ENCODE measurements at places on chromosomes 1 and 21.

- DNase-seq = no peak
These were observed 10.2 kb upstream of the TOMM20 start for GRCh38 chr1:235138821-235139220.

DNA sequence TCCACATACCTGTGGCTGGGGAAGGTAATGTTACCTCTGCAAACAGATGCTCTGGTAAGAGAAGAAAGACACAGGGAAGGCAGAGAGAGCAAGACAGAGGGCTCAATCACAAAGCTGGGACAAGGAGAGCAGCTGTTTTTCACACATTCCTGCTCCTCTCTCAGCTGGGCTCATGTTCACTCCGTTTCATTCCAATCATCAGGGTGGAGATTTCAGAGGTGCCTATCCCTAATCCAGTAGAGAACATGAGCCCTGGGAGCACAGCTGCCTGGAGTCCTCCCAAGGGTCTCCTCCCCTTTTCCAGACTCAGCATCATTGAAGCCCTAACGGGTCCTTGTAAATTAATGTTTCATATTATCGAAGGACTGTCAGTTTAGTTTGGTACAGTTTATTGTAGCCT is 19.4 kb downstream of the GADD45A start:
- DNase-seq = no peak

- DNase-seq = no peak
These were observed 22.0 kb downstream of the OLFM3 start for GRCh38 chr1:101974599-101975274.

- DNase-seq = no peak
These were observed 49.9 kb upstream of the CLIC4 start for GRCh38 chr1:24695202-24695974.

DNA sequence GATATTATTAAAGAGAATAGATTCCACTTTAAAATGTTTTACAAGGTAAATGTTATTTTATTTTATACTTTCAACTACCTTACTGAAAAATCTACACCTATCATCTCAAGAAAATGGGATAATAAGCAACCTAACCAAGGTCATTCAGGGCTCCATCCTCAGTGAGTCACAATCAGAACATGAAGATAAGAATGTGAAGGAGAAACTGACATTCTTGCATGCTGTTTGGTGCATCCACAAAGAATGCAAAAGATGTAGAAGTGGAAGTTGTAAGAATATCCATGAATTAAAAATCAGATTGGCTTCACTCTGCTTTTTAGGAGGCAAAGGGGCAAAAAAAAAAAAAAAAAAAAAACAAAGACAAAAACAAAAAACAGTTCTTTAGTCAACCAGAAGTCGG is 6.5 kb downstream of the WARS2 start:
- DNase-seq = peak; percentile 81

- DNase-seq = no peak
These were observed 74.7 kb upstream of the BACH1 start for GRCh38 chr21:29224006-29224405.

DNA sequence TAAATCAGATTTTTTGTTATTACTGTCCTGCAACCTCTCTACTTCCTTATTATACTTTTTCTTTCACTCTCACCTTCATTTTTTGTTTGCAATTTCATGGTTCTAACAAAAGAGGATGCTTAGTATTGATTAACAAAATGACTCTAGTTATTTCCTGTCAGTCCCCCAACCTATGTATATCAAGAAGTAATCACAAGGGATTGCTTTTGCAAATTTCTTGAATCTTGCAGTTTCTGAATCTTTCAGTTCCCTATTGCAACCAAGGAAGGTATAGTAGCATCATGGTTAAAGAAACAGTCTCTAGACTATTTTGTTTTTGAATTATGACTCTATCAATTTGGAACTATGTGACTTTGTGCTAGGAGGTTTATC is 446.9 kb downstream of the NEGR1 start:
- no peak for DNase-seq

DNA sequence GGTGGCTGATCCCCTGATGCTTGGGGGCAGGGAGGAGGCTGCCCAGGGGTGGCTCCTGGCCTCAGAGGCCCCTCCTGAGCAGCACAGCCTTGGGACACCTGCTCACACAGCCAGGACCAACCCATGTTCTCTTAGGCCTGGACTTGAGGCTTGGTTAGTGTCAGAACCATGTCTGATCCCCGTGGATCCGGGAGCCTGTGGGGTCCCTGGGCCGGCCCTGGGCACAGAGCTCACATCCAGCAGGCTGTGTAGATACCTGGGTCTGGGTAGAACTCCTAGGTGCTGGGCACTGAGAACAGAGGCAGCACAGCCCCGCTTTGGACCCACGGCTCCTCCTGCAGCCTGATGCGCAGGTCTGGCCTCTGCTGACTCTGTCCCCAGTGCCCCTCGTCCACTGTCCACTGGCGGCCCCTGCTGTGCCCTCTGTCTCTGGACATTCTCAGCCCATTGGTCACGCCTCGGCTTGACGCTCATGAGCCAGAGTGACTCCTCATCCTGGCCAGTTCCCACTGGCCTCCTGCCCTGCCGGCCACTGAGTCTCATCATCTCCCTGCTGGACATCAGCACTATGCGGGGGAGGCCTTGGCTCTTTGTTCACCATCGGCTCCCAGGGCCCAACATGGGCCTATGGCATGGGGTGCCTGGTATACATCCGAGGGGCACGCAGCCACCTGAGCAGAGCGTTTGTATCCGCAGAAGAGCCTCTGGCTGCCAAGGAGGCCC is 70.2 kb downstream of the TRIM11 start:
- peak; percentile 9 for DNase-seq

- no peak for DNase-seq
These were observed 10.1 kb downstream of the ATG4C start for GRCh38 chr1:62794053-62794452.

DNA sequence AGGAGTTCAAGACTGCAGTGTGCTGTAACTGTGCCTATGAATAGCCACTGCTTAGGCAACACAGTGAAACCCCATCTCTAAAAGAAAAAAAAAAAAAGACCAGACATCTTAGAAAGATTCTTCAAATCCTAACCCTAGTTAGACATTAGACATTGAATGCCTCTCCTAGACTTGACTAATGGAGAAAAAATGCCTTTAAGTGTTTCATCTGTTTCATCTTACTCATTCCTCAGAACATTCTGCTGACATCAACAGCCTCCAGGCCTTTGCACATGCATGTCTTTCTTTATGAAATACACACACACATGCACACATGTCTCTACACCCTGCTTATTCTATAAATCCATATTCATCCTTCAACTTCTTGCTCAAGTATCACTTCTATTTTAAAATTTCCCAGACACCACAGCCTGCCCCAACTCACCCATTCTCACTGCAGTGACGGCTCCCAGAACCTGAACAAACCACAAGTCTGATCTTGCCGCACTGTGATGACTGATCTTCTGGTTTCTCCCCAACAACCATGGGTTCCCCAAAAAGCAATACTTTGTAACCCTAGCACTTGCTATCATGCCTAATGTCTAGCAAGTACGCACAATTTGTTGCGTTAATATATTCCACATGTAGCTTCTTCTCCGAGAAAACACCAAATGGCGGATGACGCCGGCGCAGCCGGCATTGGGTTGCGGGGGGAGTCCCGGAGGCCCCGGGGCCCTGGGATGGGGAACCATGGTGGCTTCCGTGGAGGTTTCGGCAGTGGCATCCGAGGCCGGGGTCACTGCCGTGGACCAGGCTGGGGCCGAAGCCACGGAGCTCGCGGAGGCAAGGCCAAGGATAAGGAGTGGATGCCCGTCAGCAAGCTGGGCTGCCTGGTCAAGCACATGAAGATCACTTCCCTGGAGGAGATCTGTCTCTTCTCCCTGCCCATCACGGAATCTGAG is 37.4 kb downstream of the LRRC52 start:
- peak; percentile 42 for DNase-seq

- no peak for DNase-seq
These were observed 34.3 kb downstream of the PSMG1 start for GRCh38 chr21:39148975-39149374.

- DNase-seq = peak; percentile 90
These were observed 150.8 kb upstream of the PTGFR start for GRCh38 chr1:78340006-78340405.

GRCh38 chr1:51733793-51734522 is 117.1 kb downstream of the OSBPL9 start:
- DNase-seq = no peak

DNA sequence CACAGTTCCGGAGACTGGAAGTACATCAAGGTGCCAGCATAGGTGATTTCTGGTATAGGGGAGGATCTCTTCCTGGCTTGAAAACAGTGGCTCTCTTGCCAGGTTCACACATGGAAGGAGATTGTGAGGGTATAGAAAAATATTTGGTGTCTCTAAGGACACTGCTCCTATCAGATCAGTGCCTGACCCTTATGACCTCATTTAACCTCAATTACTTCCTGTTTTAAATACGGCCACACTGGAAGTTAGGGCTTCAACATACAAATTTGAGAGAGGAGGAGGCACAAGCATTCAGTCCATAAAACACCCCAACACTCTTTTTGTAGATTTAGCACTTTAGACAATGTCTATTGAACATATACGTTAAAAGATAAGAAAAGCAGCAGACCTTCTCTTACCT is 37.0 kb downstream of the COL6A1 start:
- no peak for DNase-seq

GRCh38 chr1:11384170-11384554 is 94.8 kb upstream of the DISP3 start:
- DNase-seq = peak; percentile 11

- DNase-seq = no peak
These were observed 76.4 kb upstream of the DSCAM start for GRCh38 chr21:40923407-40923806.

DNA sequence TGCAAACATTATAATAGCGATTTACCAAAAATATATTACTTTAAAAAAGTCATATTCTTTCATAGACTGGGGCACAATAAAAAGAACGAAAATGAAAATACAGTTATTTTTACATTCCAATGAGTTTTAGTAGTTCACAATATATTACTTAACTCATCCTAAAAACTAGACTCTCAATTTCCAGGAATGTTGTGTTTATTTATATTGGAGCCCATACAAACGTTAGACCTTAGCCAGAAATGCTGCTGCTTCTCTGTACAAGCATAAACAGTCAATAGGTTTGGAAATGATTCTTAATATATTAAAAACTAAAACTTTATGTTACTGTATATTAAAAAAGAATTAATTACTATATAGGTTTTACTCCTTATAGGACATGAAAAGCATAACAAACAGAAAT is 302.3 kb downstream of the BRINP3 start:
- DNase-seq = peak; percentile 64

DNA sequence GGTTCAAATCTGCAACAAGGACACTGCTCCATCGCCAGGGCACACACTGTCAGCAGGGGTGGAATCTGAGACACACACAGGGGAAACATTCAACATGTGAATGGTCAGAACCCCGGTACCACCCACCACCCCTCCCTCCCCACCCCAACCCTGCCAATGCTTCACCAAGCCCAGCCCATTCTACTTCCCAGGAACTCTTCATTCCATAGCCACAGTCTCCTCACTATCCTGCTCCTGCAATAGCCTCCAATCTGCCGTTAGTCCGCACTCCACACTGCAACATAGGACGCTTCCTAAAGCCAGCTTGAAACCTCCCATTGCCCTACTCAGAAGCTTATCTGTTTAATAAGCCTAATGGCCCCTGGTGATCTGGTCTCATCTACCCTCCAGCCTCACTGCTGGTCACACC is 7.5 kb upstream of the RAB3B start:
- DNase-seq = no peak

DNA sequence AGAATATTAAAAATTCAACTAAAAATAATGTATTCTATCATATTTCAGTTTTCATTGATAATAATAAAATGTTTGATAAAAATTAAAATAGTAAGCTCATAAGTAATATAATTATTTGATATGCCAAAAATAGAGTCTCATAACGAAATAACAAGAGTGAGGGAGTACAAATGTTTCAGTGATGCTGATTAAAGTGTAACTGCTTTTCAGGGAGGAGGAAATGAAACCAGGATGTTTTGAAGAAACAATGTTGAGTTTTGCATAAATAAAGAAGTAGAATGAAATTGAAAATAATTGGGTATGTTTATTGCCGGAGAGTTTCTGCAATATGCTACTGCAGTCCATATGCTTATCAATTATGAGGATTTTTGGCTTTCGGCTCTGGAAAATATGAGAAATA is 1159.8 kb upstream of the ADGRL2 start:
- no peak for DNase-seq

- DNase-seq = no peak
These were observed 36.0 kb downstream of the PTPRU start for GRCh38 chr1:29272147-29272907.

DNA sequence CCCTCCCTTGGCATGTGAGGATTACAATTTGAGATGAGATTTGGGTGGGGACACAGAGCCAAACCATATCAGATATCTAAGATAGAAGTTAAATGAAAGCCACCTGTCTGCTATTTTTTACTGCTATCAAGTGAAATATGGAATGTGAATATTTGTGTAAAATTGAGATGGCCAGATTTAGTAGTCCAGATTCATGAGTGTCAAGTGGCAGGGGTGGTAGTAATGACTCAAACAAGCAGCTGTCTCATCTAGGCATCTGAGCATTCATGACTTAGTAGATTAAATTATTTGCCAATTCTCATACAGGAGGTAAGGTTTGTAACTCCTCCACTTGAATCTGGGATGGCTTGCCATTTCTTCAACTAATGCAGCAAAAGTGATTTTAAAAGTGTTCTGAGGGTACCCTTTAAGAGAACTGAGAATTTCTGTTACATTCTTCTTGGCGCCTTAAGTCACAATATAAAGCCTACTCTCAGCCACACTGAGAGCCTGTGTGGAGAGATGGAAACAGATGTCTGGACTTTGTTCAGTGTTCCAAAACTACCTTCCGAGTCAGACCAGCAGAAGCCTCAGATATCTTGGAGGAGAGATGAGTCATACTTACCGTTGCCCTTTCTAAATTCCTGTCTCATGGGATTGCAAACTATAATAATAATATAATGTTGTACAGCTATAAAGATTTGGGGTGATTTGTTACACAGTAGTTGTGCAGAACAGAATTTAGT is 1065.6 kb upstream of the TMPRSS15 start:
- DNase-seq = peak; percentile 11

- DNase-seq = peak; percentile 72
These were observed 29.4 kb downstream of the FOXJ3 start for GRCh38 chr1:42305639-42306038.

All from iris pigment epithelial cell (primary cell).